PC-3 (cell line): ENCODE measurements at places on chromosomes 11 and 22. TPM values are rescaled to one million over a fixed set of nuclear protein-coding genes. Genes with fewer than 3 reads are reported as not detected.

DNA sequence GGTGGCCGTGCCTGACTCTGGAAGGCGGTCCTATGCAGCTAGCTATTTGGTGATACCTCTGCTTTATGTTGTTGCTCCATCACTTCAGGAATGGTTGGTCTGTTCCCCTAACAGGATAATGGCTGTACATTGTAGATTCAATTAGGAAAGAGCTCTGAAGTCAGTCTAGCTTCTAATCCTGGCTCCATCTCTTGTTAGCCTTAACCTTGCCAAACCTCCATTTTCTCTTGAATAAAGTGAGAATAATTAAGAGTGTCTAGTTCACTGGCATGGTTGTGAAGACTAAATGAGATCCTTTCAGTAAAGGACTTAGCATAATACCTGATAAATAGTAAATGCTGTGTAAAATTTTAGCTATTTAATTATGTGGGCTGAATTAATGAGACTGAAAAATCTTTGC, 262.5 kb upstream of the ARHGAP20 start:
- no peak for DNase-seq

GRCh38 chr11:14288189-14288935, 70.6 kb downstream of the RRAS2 start:
- DNase-seq: peak; percentile 71

GRCh38 chr11:2300290-2300935, 1.3 kb downstream of the C11orf21 start:
- DNase-seq: no peak

GRCh38 chr11:104094576-104094975, 58.1 kb downstream of the DDI1 start:
- no peak for DNase-seq

DNA sequence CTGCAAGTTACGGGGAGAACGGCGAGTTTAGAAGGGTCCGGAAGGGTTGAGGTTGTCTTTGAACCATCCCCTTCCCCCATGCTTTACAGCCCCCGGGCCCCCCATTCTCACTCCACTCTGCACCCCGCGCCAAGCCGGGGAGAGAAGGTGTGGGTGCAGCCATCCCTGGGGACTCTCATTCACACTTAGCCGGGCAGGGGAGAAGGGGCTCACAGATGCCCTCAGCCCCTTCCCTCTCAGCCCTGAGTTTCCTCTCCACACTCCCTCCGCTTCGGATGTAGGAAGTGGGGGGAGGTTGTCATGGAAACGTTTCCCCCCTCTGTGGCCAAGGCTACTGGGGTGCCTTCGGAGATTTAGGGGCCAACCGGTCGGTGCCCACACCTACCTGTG, 334 bp downstream of the CADM1 start:
- DNase-seq: no peak

DNA sequence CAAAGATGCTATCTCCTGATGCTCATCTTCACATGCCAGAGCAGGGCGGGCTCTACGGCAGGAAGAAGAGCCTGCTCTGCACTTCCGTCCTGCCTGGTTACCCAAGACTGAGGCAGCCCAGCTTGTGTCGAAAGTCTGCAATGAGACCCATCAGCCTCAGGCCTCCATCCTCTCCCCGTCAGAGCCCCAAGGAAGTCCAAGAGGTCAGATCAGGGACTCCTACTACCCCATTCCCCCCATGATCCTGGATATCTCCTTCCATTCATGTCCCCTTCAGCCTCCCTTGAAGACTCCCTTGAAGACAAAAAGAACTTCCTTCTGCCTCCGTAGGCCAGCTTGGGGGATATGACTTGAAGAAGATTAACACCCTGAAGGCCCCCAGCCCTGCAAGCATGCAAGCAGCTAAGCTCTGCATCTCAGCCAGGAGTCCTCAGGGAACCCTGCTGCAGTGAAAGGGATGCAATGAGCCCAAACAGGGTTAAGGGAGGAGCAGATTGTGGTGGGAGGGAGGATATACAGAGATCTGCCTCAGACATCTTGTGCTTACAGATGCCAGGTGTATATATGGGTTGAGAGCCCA, 85.6 kb downstream of the TRIM29 start:
- no peak for DNase-seq

DNA sequence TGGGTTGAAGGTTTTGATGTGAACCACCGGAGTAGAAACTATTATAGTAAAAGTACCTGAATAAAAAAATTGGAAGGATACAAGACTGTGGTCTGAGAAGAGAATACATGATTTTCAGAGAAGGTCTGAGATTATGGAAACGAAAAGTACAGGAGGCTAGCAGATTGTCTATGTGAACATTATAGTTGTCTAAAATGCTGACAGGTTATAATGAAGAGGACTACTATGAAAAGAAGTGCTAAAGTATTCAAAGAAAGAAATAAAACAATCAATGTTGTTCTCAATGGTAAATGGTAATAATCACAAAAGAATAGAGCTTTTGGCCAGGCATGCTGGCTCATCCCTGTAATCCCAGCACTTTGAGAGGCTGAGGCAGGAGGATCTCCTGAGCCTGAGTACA, 34.0 kb downstream of the RAB6A start:
- no peak for DNase-seq

DNA sequence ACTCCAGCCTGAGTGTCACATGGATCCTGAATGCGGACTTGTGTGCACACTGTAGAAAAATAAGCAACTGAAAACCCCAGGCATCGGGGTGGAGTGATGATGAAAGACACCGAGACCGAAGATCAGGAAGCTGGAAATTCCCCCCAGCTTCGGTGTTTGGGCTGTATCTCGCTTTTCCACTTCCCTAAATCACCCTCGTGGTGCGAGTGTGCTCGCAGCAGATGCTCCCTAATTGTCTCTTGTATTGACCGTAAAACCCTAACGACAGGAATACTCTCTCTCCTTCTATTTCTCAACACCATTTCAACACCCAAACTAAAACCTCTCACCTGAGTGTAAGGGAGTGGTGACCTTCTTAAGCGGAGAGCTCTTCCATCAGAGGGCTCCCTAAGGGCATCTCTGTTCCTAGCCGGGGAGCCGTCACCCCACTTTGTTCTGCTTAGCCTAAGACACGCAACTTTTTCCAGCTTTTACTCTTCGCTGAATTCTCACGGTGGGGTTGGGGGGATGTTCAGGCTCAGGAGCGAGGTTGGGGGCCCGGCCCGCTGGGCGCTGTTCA, 635 bp upstream of the GRK3 start:
- no peak for DNase-seq

- no peak for DNase-seq
Observed at GRCh38 chr11:113593698-113594308, 112.3 kb downstream of the TMPRSS5 start.

DNA sequence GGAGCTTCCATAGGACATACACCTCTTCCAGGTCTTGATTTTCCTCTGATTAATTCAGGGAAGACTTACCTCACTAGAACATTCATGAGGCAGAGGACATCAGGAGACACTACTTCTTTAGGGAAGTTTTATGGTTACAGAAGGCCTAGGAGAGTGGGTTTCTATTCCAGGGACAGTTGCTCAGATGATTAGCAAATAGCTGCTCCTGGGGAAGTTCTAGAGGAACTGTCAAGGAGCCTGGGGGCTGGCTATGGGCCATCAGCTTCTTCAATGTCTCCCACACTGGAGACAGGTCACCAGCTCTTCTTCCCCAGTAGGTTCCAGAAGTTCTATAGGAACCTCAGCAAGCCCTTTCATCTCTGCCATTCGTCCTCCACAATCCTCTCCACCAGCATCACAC, 11.5 kb upstream of the OR10A5 start:
- no peak for DNase-seq

- DNase-seq: peak; percentile 89
Observed at GRCh38 chr11:123478352-123478987, 48.4 kb downstream of the GRAMD1B start.

GRCh38 chr22:37501610-37502341, 15.6 kb upstream of the MFNG start:
- DNase-seq: peak; percentile 90

GRCh38 chr22:26634189-26634588, 12.4 kb downstream of the CRYBA4 start:
- DNase-seq: no peak

DNA sequence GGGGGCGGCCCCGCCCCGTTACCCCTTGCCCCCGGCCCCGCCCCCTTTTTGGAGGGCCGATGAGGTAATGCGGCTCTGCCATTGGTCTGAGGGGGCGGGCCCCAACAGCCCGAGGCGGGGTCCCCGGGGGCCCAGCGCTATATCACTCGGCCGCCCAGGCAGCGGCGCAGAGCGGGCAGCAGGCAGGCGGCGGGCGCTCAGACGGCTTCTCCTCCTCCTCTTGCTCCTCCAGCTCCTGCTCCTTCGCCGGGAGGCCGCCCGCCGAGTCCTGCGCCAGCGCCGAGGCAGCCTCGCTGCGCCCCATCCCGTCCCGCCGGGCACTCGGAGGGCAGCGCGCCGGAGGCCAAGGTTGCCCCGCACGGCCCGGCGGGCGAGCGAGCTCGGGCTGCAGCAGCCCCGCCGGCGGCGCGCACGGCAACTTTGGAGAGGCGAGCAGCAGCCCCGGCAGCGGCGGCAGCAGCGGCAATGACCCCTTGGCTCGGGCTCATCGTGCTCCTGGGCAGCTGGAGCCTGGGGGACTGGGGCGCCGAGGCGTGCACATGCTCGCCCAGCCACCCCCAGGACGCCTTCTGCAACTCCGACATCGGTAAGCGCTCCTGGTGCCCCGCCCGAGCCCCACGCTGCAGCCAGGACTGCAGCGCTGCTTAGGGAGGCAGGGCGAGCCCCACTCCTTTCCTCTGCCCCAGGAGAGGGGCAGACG, at the start of gene TIMP3:
TSS of gene TIMP3 (plus strand) at position 169 of the 700 bp plus-strand sequence. CDS start at position 466, 297 bp downstream.
- DNase-seq: no peak

GRCh38 chr11:108586600-108586999, 7.0 kb downstream of the EXPH5 start:
- DNase-seq: peak; percentile 41

DNA sequence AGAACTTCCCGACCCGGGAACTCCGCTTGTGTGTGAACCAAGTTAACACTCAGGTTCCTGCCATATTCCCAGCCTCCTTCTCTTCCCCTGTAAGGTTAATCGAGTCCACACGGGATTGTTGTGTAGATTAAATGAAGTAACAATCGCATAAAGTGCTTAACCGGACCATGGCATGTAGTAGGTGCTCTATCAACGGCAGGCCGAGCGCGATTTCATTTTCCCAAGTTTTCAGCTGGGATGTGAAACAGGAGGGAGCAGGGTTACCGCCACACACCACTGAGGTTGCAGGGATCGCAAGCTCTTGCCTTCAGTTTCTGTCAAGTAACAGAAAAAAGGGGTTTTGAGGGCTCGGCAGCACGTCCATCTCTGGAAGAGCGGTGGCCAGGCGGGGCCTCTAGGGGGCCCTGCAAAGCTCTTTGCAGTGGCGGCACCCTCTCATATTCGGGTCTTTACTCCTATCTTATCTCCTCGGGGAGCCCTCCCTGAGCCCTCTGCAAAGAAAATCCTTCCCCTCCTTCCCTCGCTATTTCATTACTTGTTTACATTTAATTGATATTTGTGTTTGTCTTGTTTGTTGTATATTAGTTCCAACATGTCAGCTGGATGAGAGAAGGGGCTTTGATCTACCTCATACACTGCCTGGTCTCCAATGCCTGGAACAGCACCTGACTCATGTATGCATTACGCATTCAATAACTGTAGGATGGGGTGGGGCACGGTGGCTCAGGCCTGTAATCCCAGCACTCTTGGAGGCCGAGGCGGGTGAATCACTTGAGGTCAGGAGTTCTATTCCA, 816 bp upstream of the PLEKHA7 start:
- DNase-seq: peak; percentile 83

DNA sequence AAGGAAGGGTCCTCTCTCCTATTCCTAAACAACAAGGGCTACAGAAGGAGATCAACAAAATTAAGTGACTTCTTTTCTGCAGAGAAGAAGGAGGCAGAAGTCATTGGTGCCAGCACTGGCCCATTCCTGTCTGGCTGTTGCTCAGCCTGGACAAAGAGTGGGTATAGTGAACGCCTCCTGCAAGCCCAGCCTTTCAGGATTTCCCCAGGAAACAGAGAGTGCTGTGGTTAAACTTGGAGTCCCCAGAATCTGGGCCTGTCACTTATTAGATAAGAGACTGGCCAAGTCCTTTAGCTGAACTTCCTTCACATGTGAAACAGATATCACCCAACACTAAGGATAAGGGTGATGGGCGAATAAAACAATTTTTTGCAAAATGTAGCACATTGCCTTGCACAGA, 10.9 kb downstream of the TST start:
- DNase-seq: no peak

- DNase-seq: no peak
Observed at GRCh38 chr11:88041679-88042078, 133.6 kb downstream of the RAB38 start.

GRCh38 chr11:376531-377173, 7.4 kb downstream of the B4GALNT4 start:
- no peak for DNase-seq

DNA sequence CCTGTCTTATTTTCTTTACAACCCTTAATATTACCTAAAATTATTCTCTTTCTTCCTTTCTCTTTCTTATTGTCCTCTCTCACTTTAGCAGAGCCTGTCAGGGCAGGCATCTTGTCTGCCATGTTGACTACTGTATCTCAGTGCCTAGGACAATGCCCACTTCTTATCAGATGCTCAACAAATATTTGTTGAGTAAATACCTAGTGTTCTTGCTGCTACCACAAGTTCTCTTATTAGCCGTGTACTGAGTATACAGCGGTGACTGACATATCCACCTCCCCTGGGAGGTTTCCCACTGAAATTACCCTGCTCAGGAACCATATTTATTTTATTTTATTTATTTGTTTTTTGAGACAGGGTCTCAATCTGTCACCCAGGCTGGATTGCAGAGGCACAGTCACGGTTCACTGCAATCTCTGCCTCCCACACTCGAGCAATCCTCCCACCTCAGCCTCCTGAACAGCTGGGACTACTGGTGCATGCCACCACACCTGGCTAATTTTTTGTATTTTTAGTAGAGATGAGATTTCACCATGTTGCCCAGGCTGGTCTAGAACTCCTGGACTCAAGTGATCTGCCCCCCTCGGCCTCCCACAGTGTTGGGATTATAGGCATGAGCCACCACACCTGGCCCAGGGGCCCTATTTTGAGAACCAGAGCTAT, 6.7 kb downstream of the HPX start:
- no peak for DNase-seq

- no peak for DNase-seq
Observed at GRCh38 chr11:115193914-115194801, 310.1 kb downstream of the CADM1 start.

Gene SPI1
- total RNA-seq: 0.22 TPM in 1 of 2 replicates, not detected in the other

Gene CNTN5
- total RNA-seq: not detected in 2 replicates

Gene KDM4E
- not detected in 2 replicates for total RNA-seq

Gene PATE4
- total RNA-seq: not detected in 2 replicates

Gene RTN4R
- 10.4 and 12.2 TPM in 2 replicates for total RNA-seq

Gene UEVLD
- total RNA-seq: 15.6 and 22.2 TPM in 2 replicates

Gene CCDC34
- 9.0 and 11.0 TPM in 2 replicates for total RNA-seq

Gene CXCR5
- not detected in 2 replicates for total RNA-seq

Gene TIGD3
- 1.3 and 1.6 TPM in 2 replicates for total RNA-seq

Gene THY1
- not detected in 2 replicates for total RNA-seq

Gene WNT11
- 0.40 and 1.6 TPM in 2 replicates for total RNA-seq

Gene PRG2
- total RNA-seq: not detected in 2 replicates

Gene C11orf42
- not detected in 2 replicates for total RNA-seq

Gene IL17REL
- 0.04 TPM in 1 of 2 replicates, not detected in the other for total RNA-seq

Gene GANAB
- 274 and 290 TPM in 2 replicates for total RNA-seq

Gene MISFA
- 0.36 TPM in 1 of 2 replicates, not detected in the other for total RNA-seq
